Liver (tissue), 10 donors: ENCODE measurements at places on chromosomes 6 and 20. TPM values are rescaled to one million over a fixed set of nuclear protein-coding genes. Genes with fewer than 3 reads are reported as not detected.
A peak's percentile ranks its signal among the peaks of the same experiment; 100 is the strongest.

TIAM2 gene
- total RNA-seq, result 3.7 TPM

KHDC1L gene
- total RNA-seq, result not detected

SPATA25 gene
- total RNA-seq, result 7.6 TPM

ZBP1 gene
- total RNA-seq, result 0.42 TPM

UBE2J1 gene
- total RNA-seq, result 26.4 TPM

MGME1 gene
- total RNA-seq, result 5.9 TPM

MMP24 gene
- total RNA-seq, result 0.75 TPM

C20orf144 gene
- not detected for total RNA-seq

TRIM31 gene
- total RNA-seq, result 0.79 TPM

APOM gene
- total RNA-seq, result 89.8 TPM

DNA sequence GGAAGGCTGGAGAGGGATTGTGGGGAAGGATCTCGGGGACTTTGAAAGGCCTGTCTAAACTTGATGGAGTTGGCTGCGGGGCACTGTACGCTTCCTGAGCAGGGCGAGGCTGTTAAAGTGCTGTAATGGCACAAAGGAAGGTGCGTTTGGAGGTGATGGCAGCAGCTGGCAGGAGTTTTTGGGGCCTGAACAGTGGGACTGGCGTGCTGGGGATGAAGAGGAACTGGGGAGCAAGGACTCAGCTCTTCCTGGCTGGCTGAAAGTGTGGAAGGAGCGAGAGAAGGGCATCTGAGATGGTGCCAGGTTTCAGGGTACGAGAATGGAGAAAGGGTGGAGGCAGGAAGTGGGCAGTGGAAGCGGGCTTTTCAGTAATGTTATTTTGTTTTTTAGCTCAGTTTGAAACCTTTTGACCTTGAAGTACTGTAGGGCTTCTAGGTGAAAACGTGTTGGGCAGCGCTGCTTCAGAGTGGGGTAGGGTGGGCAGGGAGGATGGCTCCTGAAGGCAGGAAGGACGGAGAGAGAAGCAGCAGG, 8.0 kb downstream of the TMEM181 start:
- DNase-seq, result no peak

GRCh38 chr20:59688999-59689398, 84.7 kb downstream of the PHACTR3 start:
- DNase-seq, result no peak

- no peak for DNase-seq
These were observed 93.8 kb upstream of the TOX2 start for GRCh38 chr20:43820731-43821330.

GRCh38 chr6:15089569-15090144, 156.2 kb upstream of the JARID2 start:
- DNase-seq, result no peak

DNA sequence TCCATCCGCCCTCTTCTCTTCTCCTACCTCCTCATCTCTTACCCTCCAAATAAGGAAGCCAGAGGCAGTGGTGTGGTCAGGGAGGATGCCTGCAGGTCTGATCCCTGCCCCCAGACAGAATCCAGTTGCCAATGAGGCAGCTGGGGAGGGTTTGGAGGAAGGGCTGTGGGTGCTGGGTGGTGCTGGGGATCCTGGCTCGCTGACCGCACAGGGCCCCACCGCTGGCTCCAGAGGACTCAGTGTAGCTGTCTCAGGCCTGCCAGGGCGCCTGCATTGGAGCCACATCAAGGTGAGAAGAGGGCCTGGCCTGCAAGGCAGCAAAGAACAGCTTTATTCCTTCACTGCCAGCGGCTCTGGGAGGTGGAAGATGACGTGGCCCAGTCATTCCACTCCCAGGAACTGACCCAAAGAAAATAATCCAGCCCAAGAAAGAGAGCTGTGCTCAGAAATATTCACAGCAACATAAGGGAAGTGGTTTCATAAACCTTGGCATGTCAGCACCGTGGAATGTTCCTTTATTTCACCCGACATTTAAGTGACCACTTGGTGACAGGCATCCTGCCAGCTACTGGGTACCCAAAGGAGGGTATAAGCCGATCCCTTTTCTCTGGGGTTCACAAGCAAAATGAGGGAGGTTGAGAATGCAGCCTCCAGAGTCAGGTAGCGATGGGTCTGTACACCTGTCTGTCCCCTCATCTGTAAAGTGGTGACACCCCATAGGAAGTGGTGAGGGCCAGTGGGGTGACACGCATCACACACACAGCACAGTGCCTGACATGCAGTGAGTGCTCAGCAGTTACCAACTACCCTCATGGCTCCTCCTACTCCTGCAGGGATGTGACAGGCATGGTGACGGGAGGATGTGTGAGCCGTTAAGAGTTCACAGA, 125.1 kb downstream of the SNX5 start:
- no peak for DNase-seq

- DNase-seq, result no peak
These were observed 12.3 kb downstream of the PMEPA1 start for GRCh38 chr20:57697543-57697942.

- DNase-seq, result no peak
These were observed 71.7 kb downstream of the SNX5 start for GRCh38 chr20:17896771-17897369.

GRCh38 chr6:166786704-166787293, 159.7 kb upstream of the RPS6KA2 start:
- DNase-seq, result peak; percentile 13

GRCh38 chr6:13044390-13044789, 283.9 kb downstream of the TBC1D7 start:
- DNase-seq, result no peak

DNA sequence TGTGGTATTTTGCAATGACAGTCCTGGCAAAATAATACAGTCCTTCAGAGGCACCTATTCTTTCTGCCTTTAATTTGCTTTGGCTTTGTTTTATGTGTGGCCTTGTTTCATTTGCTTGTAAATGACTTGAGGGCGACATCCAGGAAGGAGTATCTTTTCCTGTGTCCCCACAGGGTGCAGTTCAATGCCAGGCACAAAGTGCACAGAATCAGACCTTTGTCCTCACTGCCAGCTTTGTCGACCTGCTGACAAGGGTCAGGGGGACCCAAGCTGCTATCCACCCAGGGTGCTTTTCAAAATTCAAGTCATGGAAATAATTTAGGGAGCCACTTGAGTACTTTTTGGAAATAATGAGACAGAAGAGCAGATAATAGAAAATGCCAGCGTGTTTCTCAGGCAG, 37.0 kb upstream of the CDKN1A start:
- no peak for DNase-seq

GRCh38 chr20:46206992-46207549, 89.0 kb downstream of the CD40 start:
- no peak for DNase-seq

- no peak for DNase-seq
These were observed 343.6 kb upstream of the JAG1 start for GRCh38 chr20:11017446-11017845.

- DNase-seq, result no peak
These were observed 35.7 kb upstream of the ARID1B start for GRCh38 chr6:156741287-156742073.

GRCh38 chr20:36384022-36384619, 78.0 kb downstream of the DLGAP4 start:
- DNase-seq, result peak; percentile 56

DNA sequence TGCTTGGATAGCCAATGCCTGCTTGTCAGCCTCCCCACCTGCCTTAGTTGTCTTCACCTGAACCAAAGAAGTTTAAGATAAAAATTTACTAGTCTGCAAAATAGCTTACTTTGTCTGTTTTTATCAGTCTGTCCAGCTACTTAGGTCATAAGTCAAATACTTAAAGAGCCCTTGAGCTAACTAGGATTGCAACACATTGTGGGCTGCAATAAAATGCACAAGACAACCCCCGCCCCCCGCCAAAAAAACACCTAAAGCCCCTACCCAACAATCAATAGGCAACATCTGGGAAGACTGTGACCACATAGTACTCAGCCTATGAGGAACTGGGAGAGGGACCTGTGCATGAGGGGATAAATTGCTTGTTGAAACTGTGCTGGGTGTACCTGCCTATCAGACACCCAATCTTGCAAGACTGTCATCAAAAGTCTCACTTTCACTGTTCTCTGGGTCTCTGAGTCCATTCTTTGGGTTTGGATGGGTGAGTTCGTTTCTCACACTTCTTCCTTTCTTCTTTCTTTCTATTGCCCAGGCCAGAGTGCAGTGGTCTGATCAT, 27.3 kb upstream of the ABCC10 start:
- no peak for DNase-seq

DNA sequence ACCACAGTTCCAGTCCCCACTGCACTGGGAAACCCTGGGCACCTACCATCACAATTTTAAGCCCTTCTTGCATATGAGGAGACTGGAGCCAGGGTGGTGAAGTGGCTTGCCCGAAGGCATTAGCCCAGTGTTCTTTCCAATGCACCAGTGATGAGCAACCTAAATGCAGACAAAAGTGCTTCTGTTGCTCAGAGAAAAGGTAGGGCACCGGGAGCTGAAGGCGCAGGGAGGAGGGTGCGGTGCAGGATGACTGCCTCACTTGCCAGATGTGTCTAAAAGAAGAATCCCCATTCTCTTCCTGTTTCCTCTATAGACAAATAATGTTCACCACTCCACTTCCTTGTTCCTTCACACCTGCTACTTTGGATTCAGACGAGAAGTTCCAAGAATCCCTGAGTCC, 86.5 kb downstream of the QRSL1 start:
- no peak for DNase-seq

GRCh38 chr20:10906834-10907233, 233.0 kb upstream of the JAG1 start:
- DNase-seq, result no peak

DNA sequence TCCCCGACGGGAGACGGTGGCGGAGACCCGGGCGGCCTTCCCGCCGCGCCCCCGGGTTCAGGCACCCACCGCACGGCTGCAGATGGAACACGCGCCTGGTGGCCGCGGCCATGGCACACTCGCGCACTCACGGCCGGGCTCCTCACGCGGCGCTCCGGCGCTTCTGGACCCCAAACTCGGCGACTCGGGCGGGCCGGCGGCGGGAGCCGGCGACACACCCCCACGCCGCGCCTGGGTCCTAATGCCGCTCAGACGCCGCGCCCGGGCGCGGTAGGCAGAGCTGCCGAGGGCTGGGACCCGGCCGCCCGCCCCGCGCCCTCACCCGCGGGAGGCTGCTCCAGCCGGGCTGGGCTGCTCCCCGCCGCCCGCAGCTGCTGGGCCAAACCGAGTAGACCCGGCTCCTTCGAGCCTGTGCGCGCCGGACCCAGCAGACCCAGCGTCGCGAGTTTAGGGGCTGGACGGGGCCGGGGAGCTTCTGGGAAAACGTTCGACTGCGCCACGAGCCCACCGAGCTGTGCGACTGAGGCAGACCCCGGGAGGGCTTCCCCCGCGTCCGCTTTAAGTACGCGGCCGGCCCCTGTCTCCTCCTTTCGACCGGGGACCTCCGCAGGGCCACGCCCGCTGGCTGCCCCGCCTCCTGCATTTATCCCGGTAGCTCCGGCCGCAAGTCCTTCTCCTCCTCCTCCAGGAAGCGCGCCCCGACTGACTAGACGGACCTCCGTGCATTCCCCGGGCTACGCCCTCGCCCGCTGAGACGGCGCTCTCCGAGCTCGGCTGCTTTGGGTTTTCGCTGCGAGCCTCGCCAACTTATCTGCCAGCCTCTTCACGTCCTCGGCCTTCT, at the start of gene SLC4A11:
Gene SLC4A11 (minus strand): TSS at position 165 of the 841 bp plus-strand sequence. CDS start 53 bp downstream, at position 112.
- DNase-seq, result no peak

DNA sequence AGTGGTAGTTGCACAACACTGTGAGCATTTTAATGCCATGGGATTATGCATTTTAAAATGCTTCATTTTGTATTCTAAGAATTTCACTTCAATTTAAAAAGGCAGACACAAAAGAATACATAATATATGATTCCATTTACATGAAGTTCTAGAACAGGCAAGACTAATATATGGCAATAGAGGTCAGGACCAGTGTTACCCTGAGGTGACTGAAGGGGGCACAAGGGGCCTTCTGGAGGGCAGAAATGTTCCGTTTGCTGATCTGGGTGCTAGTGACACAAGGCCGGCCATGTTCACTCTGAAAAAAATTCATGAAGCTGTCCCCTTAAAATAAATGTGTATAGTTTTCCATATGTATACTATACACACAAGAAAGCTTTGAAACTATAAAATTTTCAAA, 28.5 kb downstream of the TASP1 start:
- DNase-seq, result no peak
